GM18507 (cell line): ENCODE measurements at places on chromosomes 12 and 14.

- DNase-seq, result no peak
Measured at GRCh38 chr14:89085737-89086382, 261.4 kb downstream of the TTC8 start.

- no peak for DNase-seq
Measured at GRCh38 chr12:89386138-89386537, 33.8 kb upstream of the DUSP6 start.

GRCh38 chr12:71194657-71195056 is 36.9 kb upstream of the TSPAN8 start:
- DNase-seq, result no peak

GRCh38 chr12:27969624-27970400 is 2.7 kb downstream of the PTHLH start:
- peak; percentile 32 for DNase-seq

GRCh38 chr12:70609203-70609602 is 28.0 kb downstream of the PTPRB start:
- DNase-seq, result no peak

- DNase-seq, result no peak
Measured at GRCh38 chr14:73740618-73741326, 26.6 kb upstream of the PNMA1 start.

GRCh38 chr14:94345344-94346064 is 22.4 kb upstream of the SERPINA6 start:
- no peak for DNase-seq
